GM12865 (cell line): ENCODE measurements at places on chromosomes 5 and 9.

- no peak for DNase-seq
These were observed 28.6 kb downstream of the DAB2IP start for GRCh38 chr9:121679901-121680635.

GRCh38 chr5:31733371-31733770 is 94.4 kb downstream of the PDZD2 start:
- DNase-seq: no peak

- DNase-seq: no peak
These were observed 132.8 kb upstream of the ALDH1B1 start for GRCh38 chr9:38259519-38260218.

GRCh38 chr5:139387611-139388197 is 2.0 kb downstream of the MZB1 start:
- no peak for DNase-seq

DNA sequence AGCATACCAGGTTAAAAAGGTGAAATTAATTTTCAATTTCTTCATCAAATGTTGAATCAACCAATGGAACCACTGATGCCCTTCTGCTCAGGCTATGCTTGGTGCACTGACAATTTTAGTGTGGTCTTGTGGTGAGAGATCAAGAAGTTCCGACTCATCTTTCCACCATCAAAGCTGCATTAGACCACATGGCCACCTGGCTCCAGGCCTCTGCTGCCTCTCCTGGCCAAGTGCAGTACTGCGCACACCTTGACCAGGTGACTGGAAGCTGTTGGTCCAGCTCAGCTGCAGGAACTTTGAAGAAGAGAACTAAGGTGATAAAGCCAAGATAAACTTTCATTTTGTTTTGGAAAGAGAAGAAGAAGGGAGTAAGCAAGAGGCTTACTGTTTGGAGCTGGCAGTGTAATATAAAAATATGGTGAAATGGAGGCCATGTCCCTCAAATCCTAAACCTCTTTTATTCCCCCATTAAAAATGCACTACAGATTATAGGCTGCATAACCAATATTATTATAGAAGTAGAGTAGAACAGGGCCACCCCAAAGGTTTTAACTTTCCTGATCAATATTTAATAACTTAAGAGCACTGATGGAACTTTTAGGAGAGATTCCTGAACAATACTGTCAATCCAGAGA is 315.5 kb upstream of the C9orf72 start:
- peak; percentile 50 for DNase-seq

- DNase-seq: no peak
These were observed 31.6 kb upstream of the N4BP3 start for GRCh38 chr5:178081571-178082243.

DNA sequence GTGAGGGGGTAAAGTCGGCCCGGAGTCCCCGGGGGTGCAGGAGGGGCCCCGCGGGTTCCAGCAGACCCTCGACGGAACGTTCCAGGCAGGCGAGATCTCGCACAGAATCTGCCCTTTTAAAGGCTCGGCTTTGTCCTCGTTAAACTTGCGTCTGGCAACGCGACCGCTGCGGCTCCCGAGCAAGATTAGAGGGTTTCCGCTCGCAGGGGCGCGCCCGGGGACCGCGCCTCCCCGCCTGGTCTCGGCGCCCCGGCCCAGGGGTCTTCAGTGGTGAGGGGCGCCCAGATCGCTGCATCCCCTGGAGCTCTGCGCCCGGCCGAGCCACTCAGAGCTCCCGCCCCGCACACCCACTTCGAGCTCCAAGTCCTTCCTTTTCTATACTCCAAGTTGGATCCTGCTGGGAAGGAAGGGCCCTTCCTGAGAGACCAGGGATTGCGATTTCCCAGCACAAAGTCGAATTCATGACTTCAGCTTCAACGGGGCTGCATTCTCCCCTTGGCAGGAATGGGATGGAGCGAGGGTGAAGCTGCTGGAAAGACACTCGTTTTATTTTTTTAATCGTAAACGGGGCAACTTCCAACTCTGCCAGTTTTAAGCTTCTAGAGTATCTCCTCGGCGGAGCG is 11.3 kb downstream of the PROP1 start:
- DNase-seq: no peak

- DNase-seq: no peak
These were observed 26.3 kb downstream of the LIFR start for GRCh38 chr5:38529955-38530646.

DNA sequence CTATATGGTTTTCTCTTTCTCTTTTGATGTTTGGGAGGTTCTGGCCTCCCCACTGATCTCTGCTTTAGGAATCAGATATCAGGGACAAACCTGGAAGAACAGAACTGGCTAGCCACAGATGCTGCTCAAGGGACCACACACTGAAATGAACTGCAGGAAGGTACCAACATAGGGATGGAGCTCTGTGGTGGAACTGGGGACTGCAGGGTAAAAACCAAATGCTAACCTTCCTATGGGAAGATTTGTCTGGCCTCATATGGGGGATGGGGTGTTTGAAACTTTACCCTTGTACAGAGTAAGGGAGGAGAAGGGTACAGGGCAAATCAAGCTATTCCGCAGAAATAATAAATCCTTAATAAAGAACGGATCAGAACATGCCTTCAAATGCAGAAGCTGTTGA is 49.4 kb downstream of the ELOVL7 start:
- no peak for DNase-seq

- DNase-seq: no peak
These were observed 37.8 kb downstream of the WDR36 start for GRCh38 chr5:111129938-111130337.

- DNase-seq: no peak
These were observed 75.0 kb downstream of the NR2F1 start for GRCh38 chr5:93658044-93658443.

- no peak for DNase-seq
These were observed 6.8 kb downstream of the ENHO start for GRCh38 chr9:34515959-34516358.

GRCh38 chr9:137276473-137277328 is 825 bp upstream of the TOR4A start:
- peak; percentile 41 for DNase-seq

DNA sequence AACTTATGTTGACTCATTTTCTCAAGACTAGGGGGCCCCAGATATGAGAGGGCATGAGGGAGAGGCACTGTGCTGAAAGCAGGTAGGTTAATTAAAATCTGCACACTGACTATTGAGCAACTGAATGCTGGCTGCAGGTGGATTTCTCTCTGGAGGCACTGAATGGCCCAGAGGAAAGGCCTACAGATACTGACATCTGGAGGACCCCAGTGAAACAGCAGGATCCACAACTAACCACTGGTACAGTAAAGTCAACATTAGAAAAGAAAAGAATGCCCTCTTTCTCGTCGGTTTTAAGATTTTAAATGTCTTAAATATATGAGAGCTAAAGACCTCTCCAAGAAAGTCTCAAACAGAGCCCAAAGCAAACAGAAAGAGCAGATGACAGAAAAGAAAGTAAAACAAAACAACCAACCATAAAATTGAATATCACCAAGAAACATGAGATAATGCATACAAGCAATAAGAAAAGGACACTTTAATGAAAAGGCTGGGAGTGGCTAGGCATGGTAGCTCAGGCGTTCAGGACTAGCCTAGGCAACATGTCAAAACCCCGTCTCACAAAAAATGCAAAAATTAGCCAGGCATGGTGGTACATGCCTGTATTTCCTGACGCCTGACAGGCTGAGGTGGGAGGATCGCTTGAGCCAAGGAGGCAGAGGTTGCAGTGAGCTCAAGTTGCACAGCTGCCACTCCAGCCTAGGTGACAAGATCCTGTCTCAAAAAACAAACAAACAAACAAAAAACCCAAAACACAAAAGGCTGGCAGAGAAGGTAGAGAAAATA is 43.3 kb downstream of the PUM3 start:
- DNase-seq: no peak

DNA sequence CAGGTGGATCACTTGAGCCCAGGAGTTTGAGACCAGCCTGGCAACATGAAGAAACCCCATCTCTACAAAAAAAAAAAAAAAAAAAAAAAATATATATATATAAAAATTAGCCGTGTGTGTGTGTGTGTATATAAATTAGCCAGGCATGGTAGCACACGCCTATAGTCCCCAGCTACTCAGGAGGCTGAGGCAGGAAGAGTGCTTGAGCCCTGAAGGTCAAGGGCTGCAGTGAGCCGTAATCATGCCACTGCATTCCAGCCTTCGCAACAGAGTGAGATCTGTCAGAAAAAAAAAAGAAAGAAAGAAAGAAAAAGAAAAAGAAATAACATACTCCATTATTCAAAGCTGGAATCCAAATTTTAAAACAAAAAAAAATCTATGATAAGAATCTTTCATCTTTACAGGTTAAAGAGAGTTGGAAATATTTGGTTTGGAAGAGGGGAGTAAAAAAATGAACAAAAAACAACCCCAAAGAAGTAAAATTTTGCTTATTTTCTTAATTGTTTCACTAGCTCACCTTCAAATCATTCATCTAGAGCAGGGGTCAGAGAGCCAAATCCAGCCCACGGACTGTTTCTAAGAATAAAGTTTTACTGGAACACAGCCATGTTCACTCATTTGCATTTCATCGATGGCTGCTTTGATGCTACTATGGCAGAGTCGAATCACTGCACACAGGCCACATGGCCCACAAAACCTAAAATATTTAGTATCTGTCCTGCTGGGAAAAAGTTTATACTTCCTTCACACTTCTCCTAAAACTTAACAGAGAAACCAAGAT is 109.9 kb downstream of the DROSHA start:
- DNase-seq: no peak

- DNase-seq: no peak
These were observed 183.2 kb upstream of the POU5F2 start for GRCh38 chr5:93924628-93925027.

DNA sequence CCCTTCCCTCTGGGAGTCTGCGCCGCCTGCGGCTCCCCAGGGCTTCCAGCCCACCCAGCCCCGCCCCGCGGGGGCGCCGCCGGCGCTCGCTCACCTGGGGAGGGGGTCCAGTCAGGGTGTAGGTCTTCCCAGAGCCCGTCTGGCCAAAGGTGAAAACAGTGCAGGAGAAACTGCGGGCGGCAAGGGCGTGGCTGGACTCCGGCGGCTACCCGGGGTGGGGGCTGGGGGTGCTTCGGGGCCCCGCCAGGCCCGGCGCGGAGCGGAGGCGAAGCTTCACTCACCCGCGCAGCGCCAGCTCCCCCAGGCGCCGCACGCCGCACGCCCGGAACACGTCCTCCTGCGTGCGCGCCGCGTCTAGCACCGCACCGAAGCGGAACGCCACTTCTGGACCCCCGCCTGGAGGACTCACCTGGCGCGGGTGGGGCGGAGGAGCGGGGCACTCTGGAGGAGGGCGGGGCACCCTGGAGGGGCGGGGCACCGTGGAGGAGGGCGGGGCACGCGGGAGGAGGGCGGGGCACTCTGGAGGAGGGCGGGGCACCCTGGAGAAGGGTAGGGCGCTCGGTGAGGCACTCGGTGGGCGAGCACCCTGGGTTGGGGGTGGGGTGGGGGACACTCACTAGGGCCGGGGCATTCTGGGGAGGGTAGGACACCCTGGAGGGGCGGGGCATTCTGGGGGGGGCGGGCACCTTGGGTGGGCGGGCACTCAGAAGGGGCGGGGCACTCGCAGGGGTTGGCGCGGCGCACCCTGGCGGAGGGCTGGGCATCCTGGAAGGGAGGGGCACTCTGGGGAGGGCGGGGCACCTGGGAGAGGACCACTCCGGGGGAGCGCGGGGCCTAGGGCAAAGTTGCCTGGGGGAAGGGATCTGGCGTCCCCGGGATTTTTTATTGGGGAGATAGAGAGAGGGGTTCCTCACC is 814 bp downstream of the KIF12 start:
- DNase-seq: no peak

GRCh38 chr9:110021891-110022290 is 186.1 kb downstream of the C9orf152 start:
- DNase-seq: peak; percentile 71

DNA sequence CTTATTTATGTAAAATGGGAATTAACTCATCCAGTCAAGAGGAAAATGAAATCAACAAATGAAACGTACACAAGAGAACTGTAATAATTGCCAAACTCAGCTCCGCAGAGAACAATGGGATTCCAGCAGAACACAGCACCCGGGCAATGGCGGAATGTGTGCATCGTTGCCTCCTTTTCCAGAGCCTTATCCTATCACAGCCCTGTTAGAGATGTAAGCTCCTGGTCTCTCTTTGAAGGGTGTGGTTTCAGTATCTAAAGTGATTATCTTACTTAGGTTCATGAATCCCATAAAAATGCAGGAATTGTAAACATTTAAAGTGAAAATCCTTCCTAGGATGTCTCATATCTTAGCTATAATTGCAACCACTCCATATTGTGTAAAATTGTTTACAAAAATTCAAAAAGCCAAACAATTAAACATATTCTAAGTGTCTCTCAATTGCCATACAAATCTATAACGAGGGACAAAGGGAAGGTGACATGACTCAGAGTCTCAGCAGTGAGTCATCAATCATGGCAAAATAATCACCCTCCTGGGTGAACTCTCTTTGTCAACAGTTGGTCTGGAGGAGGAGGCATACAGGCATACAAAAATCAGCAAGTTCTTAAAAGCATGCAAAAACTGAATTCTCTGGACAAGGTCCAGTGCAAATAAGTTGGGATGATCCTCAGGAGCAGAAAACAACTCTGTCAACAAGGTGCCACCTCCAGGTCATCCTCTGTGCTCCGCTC is 22.6 kb downstream of the SEMA5A start:
- no peak for DNase-seq

DNA sequence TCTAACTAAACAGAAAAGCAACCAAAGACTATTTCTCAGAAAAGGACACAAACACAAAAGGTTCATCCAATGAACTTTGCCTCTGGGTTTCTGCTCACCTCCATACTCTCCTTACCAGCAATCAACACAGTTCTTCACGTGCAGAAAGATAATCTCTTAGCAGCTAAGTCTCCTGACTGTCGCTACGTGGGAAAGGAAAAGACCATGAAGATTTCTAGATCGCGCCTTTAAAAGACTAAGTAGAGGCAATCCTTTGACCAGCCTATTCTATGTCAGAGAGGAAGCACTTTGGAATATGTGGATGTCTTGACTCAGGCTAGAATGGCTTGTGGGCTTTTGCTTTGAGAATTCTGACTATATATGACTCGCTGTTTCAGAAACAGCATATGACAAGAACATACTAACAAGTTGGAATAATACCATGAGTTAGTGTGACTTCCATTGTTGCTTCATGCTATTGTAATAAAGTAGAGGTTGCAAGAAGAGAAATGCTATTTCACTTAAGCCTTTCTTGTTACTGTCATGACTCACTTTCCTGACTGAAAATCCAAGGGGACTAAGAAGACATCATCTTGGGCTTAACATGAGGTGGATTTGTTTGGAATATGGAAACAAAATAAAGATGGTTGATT is 339.5 kb upstream of the RFX3 start:
- DNase-seq: no peak

DNA sequence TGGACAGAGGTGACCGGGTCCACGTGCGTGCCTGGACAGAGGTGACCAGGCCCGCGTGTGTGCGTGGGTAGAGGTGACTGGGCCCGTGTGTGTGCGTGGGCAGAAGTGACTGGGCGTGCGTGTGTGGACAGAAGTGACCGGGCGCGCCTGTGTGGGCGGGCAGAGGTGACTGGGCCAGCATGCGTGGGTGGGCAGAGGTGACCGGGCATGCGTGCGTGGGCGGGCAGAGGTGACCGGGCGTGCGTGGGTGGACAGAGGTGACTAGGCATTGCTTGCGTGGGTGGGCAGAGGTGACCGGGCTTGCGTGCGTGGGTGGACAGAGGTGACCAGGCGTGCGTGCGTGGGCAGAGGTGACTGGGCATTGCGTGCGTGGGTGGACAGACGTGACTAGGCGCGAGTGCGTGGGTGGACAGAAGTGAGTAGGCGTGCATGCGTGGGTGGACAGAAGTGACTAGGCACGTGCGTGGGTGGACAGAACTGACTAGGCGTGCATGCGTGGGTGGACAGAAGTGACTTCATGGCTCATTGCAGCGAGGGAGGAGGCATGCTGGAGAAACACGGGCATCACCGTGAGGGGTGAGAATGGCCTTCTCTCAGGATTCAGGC is 254.1 kb upstream of the IRX4 start:
- DNase-seq: no peak

- no peak for DNase-seq
These were observed 123.0 kb downstream of the COL23A1 start for GRCh38 chr5:178467205-178467567.
